AG08396 (cell line): ENCODE measurements at places on chromosomes 13 and 19.

GRCh38 chr19:36103842-36104552, 6.9 kb upstream of the OVOL3 start:
- no peak for DNase-seq

DNA sequence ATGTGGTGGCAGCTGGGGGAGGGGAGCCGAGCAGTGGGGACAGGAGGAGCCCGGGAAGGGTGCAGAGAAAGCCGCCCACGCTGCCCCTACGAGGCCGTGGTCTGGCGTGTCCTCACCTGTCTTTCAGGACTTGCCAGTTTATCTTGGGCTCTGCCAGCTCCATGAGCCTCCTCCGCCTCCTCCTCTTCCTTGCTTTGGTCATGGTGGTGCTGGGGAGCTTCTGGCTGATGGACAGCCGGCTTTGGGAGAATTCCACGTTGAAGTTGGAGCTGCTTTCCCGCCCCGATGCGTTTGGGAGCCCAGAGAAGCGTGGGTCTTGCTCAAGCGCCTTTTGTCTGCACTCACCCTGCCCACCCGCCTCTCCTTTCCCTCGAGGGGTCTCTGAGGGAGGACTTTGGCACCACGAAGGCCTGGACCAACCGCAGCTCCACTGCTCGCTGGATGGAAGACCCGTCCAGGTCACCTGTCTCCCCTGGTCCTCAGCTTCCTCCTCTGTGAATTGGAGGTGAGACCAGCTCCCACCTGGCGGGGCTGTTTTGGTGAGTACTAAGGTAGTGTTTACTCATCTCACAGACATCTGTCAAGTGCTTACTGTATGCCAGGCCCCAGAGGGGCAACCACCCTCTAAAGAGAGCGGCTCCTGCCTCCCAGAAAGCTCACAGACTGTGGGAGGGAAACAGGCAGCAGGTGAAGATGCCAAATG, 29.7 kb upstream of the MIER2 start:
- DNase-seq: no peak

- DNase-seq: no peak
Measured at GRCh38 chr13:83929157-83929556, 46.9 kb upstream of the SLITRK1 start.

DNA sequence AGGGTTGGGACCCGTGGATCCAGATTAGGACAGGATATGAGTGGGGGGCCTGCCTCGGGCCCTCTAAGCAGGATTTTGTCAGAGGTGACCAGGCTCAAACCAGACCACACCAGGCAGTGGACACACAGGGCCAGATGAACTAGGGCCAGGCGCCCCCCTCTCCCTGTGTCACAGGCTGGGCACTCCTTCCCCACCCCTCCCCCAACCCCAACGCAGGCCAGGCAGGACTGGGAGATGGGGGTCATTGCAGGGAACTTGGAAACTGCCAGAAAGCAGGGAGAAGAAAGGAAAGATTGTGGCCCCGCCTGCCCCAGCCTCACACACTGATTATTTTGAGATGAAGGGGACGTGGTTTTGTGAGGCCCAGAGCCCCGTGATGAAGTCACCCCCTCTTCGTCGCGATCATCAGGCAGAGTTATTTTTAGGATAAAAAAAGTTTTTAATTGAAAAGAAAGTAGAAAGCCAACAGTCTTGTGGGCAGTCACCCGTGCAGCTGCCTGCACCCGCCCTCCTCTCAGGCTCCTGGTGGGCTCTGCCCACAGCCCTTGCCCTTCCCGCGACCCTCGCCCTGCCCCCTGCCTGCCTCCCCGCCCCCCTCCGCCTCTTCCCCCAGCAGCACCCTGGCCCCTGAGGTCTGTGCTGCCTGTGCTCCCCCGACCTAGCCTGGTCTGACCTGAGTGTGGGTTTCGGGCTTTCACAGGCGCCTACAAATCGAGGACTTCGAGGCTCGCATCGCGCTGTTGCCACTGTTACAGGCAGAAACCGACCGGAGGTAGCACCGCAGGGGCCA, 1.9 kb upstream of the YJEFN3 start:
- DNase-seq: no peak

DNA sequence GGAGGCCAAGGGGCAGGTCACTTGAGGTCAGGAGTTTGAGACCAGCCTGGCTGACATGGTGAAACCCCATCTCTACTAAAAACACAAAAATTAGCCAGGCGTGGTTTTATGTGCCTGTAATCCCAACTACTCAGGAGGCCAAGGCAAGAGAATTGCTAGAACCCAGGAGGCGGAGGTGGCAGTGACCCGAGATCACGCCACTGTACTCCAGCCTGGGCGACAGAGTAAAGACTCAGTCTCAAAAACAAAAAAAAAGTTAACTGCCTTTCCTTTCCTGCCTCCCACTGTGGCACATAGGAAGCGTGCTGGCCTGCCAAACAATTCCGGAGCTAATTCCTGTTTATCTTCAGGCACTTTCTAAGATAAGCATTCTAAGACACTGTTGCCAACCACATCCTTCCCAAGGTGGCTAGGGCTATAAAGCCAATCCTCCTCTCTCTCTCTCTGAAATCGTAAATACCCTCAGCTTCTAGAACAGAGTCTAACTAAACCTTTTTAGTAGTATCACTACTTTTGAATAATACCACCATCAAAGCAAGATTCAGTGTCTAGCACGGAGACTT, 21.6 kb downstream of the SLC25A30 start:
- DNase-seq: no peak

DNA sequence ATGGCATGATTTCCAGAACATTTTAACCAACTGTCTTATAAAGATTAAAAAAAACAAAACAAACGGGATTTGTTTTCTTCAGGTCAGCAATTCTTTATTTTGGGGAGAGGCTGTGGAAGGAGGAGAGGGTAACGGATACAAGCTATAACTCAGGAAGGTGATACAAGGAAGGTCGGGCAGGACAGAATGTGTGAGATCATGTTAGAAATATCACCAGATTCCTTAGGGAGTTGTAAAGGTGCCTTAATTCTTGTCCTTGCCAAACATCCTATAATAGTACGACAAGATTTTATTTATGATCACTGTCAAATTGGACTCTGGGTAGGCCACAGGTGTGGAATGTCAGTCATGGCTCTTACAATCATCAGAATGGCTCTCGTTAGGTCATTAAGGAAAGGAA, 503.1 kb downstream of the DIAPH3 start:
- no peak for DNase-seq

DNA sequence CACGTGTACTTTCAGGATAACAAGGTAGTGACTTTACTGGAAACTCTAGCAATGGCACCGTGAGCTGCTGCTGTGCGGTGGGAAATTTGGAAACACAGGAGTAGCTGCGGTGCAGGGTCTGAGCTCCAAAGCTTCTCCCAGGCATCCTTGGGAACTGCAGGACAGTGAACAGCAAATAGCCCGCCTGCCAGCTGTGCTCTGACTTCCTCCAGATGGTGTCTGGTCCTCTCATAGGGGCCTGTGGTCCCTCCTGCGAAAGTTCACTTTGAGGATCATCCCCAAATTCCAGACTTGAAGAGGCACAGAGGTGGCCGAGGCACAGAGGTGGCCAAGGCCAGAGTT, 287.3 kb upstream of the MAB21L1 start:
- no peak for DNase-seq

- DNase-seq: no peak
Measured at GRCh38 chr13:104975272-104975671, 1560.2 kb downstream of the EFNB2 start.

DNA sequence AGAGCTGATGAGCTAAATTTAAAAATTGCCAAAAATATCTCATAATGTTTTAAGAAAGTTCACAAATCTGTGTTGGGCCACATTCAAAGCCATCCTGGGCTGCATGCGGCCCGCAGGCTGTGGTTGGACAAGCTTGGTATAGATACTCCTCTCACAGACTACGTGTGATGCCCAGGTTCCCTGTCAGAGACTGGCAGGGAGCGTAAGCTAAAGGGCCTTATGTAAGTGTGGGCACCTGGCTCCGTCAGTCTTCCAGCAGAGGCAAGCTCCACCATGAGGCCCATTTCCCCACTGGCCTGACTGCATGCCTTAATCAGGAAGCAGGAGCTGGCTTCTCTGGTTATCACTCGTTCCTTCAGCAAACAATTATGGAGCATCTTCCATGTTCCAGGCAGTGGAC, 200.2 kb downstream of the FOXO1 start:
- DNase-seq: no peak

- DNase-seq: no peak
Measured at GRCh38 chr19:39327363-39328045, 6.8 kb upstream of the LRFN1 start.

DNA sequence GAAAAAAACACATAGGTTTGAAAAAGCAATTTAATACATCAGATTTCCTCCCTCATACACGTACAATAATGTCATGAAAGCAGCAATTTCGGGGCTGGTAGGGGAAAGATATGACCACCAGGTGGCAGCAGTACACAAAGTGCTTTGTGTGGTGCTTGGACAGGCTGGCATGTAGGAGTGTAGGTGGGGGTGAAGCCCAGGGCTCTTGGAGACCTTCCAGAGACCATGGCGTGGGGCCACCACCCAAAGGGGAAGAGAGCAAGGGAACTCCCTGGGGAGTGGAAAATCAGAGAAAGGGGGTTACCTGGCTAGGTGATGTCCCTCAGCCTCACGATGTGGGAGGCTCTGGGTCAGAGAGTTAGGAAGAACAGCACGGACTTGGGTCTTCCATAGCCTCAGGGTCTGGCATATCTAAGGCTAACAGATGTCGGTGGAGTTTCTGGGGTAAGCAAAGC, 11.8 kb upstream of the CCNA1 start:
- DNase-seq: peak; percentile 79

DNA sequence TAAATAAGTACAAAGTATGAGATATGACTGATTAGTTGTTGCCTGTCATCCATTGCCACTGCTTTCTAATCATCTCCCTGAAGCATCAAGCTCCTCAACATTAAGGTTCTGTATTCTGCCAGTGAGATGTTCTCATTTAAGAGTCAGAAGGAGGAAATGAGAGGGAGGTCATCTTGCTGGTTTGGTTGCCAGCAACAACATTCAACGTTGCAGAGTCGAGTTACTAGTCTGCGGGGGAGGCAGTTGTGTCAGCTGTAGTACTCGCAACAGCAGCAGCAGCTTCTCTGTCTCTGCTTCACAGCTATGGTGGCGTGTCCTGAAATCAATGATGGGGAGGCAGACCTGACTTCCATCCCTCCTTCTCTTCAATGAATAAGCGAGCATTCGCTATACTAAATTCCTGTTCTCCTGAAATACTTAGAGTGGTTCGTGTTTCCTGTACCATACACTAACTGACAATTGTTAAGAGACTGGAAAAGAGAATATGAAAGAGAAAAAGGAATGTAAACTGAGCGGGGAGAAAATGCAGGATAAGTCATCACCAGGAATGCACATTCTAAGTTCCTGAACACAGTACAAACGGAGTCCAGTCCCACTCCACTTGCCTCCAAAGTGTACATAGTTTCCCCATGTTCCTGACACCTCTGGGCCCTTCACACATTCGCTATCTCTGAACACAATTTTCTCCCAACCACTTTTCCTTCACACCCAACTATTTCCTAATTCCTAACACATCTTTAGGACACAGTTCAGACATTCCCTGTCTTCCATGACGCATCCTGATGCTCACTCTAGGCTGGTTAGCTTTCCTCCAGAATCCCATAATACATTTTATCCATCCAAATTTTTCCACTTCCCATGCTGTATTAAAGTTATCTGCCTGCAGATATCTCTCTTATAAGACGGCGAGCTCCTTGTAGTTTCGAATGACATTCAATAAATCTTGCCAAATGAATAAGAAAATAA, 263.0 kb downstream of the KLF12 start:
- peak; percentile 62 for DNase-seq

GRCh38 chr13:77310161-77310560, 16.7 kb downstream of the MYCBP2 start:
- no peak for DNase-seq

GRCh38 chr13:65829241-65830008, 1400.7 kb downstream of the PCDH9 start:
- DNase-seq: no peak

- DNase-seq: no peak
Measured at GRCh38 chr13:33261387-33262061, 24.0 kb downstream of the STARD13 start.

DNA sequence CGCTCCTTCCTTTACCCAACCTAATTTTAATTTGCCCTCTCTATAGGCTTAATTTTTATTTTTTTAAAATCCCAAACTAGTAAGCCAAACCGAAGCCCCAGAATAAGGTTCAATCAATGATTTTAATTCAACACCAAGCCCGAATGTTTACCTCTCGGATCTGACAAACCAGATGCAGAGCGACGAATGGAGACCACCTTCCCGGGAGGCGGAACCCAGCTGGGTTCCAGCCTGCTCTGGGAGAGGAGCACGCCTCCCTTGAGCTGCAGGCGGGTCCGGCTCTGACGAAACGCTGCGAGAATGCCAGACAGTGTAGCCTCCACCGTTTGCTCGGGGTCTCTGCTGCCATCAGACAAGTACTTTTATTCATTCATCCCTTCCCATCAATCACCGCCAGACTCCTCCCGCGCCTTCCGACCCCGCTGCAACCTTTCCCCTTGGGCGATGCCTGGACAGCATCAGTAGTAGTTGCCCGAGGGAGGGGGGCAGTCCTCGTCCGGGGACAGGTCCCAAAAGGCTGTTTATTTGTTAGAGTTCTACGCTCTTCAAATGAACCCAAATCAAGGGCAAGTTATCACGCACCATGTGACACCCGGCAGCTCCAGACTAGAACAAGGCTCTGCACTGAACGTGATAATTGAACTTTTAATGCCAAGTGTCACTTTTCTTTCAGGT, 752 bp upstream of the EDNRB start:
- DNase-seq: peak; percentile 63

DNA sequence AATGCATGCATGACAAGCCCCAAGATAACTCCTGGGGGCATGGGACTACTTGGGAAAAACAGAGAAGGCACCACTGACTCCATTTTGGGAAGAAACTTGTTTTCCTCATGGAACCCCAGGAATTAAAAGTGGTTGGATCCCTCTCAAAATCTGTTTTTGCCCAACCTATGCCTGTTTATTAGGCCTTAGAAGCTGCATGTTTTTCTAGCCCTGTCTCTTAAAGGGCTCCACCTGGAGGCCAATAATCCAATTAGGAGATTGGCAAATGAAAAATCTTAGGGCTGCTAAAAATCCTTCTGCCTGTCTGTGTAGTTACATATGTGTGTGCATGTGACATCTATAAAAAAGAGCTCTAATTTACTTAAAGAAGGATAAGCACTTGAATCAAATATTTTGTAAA, 26.9 kb downstream of the MED4 start:
- no peak for DNase-seq

DNA sequence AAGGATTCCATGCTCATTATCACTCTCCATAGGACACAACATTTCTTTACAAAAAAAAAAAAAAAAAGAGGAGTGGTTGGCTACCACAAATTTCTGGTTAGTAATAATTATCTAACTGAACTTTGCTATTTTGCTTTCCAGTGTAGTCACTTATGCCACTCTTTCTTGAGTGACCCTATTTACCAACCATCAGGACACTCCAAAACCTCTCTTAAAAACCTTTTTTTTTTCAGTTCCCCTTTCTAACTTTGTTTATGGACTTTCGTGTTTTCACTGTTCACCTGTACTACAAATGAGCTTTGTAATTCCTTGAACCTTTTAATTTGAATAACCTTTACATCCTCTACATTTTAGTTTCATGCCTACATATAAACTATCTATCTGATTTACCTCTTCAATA, 686.5 kb upstream of the PCDH9 start:
- DNase-seq: no peak
